Right lobe of liver (tissue), 6 donors: ENCODE measurements at places on chromosomes 13 and 19.
A peak's percentile ranks its signal among the peaks of the same experiment; 100 is the strongest.

GRCh38 chr13:33453936-33454335 is 168.4 kb upstream of the STARD13 start:
- H3K4me1 ChIP-seq: no peaks in the 10 kb centered on the region
- H3K4me3 ChIP-seq: no peak overlapping the region
- no peaks in the 10 kb centered on the region for H3K36me3 ChIP-seq

GRCh38 chr19:19348266-19348665 is 27.6 kb downstream of the MAU2 start:
- H3K27ac ChIP-seq: no peak overlapping the region
- H3K27me3 ChIP-seq: no peaks in the 10 kb centered on the region
- peaks cover 88% of the 10 kb centered on the region for H3K36me3 ChIP-seq
- H3K4me3 ChIP-seq: no peak overlapping the region
- no peak for DNase-seq

DNA sequence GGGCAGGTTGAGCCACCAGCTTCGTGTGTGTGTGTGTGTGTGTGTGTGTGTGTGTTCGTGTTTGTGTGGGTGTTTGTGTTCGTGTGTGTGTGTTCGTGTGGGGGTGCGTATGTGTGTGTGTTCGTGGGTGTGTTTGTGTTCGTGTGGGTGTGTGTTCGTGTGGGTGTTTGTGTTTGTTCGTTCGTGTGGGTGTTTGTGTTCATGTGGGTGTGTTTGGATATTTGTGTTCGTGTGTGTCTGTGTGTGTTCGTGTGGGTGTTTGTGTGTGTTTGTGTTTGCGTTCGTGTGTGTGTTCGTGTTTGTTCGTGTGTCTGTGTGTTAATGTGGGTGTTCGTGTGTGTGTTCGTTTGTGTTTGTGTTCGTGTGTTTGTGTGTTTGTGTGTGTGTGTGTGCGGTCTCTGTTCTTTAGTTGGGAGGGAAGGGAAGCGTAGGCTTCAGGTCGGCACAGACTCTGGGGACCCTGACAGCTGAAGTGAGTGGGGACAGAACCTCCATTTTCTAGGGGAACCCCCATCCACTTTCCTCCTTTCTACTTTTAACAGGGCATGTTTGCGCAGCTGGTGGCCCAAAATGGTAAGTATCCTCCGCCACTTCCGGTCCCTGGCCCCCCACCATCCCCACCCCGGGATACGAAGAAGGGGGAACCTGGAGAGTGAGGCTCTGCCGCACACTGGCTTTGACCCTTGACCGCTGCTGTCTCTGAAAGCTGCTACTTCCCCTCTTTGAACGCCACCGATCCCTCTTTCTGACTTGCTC is 1.6 kb downstream of the TNFSF9 start:
- H3K27ac ChIP-seq: no peak overlapping the region
- H3K36me3 ChIP-seq: no peaks in the 10 kb centered on the region
- no peak for DNase-seq
- H3K4me1 ChIP-seq: no peaks in the 10 kb centered on the region
- H3K27me3 ChIP-seq: no peaks in the 10 kb centered on the region

DNA sequence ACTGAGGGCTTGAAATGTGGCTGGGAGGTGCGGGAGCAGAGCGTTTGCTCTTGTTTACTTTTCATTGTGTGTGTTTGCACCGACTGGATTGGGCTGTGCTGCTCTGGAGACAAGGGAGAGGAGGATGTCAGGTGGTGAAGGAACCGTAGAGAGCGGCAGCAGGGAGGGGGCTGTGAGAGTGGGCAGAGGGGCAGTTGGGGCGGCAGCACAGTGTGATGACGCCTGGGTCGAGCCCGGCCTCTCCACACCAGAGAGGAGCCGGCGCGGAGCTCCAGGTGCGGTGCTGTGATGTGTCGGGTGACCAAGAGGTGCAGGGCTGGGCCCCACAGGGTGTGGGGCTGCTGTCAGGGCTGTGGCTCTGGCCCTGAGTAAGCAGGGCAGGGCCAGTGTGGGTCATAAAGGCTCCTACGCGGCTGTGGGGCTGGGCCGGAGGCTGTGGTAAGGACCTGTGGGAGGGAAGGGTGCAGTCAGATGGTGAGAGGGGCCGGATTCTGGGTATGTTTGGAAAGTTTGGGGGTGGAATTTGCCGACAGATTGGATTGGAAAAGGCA is 10.5 kb downstream of the NAXD start:
- H3K4me1 ChIP-seq: no peaks in the 10 kb centered on the region
- no peak overlapping the region for H3K27ac ChIP-seq
- H3K4me3 ChIP-seq: no peak overlapping the region
- H3K27me3 ChIP-seq: no peaks in the 10 kb centered on the region
- no peak for DNase-seq

GRCh38 chr19:58217607-58218391 is 10.9 kb upstream of the ZNF544 start:
- DNase-seq: no peak
- H3K27me3 ChIP-seq: no peaks in the 10 kb centered on the region
- H3K4me3 ChIP-seq: no peak overlapping the region
- H3K4me1 ChIP-seq: no peaks in the 10 kb centered on the region

GRCh38 chr13:26999499-26999898 is 172.1 kb downstream of the USP12 start:
- no peak overlapping the region for H3K27ac ChIP-seq
- no peak overlapping the region for H3K4me3 ChIP-seq
- H3K4me1 ChIP-seq: no peaks in the 10 kb centered on the region
- peak; percentile 23 for DNase-seq
- no peaks in the 10 kb centered on the region for H3K36me3 ChIP-seq
